ENCODE measurements at places on chromosomes 6 and 20.

DNA sequence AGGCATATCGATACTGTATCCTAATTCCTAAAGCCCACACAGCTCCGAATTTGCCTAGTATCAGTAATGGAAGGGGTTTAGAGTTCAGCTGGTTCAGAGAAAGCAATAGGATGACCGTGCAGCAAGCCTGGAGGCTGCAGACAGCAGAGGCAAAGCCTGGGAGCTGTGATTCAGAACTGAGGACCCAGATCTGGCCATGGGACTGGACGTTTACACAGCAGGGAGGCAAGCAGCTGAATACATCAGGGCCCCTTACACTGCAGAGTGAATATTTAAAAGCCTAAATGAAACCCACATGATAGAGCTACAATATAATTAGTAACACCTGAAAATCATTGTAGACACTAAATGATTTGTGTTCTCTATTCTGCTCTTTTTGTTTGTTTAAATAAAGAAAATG lies 38.0 kb downstream of the ELOVL2 start:
- DNase-seq, result no peak

DNA sequence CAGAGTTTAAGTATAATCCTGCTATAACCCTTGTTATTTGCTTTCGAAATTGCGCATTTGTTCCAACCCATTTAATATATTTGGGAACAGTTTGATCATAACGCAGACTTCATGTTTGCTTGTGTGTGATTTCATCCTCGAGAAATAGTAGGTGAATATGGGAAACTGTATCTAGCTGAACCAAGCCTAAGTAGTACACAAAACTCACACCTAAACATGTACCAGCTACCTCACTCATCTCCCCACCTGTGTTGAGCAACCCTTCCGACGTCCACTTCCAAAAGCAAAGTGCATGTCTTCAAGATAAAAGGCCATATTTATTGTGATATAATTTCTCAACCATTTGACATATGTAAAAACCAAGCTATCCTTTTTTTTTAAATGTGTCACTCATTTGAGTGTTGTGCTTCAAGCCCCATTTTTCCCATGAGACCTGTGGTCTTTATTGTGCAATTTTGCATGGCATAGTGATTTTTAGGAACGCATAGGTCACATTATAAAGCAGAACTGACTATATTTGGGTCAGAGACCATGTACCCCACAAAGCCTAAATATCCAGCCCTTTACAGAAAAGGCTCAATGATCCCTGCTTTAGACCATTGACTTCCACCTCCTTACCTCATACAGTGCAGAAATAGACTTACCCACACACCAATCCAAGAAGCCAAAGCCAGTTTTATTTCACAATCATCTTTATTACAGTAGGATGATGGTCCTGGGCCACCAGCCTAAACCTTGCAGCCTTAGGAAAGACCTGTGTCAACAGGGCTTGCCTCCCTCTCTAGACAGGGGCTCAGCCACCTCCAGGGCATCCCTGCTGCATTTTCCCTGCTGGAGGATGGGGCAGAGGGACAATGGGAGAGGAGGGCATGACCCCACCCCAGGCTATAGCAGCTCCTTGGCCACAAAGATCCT lies 7.1 kb downstream of the CCND3 start:
- DNase-seq, result no peak

DNA sequence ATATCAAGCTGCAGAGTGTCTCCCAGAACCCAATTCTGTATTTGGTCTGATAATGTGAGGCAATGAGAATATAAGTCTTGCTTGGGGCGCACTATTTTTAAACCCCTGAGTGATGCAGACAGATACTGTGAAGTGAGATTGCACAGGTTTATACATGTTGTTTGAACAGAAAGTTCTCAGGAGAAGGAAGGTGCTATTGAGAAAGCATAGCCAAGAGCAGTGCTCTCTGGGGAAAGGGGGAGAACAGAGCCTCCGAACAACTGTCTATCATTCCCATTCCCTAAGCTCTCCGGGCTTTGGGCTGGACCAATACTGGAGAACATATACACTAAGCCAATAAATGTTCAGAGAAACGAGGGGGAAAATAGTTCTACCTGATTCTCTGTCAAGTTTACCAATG lies 75.8 kb downstream of the PERP start:
- DNase-seq, result no peak

- no peak for DNase-seq
Observed at GRCh38 chr6:13152764-13153163, 175.6 kb downstream of the TBC1D7 start.

GRCh38 chr6:16704401-16705045 lies 56.7 kb downstream of the ATXN1 start:
- no peak for DNase-seq

DNA sequence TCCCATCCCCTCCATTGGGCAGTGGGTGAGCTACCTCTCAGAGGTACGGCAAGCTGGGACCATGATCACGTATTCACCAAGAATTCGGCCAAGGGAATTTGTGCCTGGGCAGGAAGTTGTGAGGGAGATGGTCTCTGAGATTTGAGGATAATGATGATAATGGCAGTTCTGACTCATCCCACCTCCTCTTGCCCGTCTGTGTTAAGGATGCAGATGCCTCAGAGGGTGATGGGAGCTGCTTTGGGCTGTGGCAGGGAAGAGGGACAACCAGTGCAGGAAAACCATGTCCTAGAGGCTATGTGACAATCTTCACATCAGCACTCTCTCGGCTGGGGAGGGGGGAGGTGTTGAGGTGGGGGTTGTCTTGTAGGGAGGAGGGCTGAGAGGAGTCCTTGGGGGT lies 4.3 kb downstream of the TGM6 start:
- no peak for DNase-seq

GRCh38 chr6:158020272-158020711 lies 38.6 kb downstream of the SYNJ2 start:
- no peak for DNase-seq

- no peak for DNase-seq
Observed at GRCh38 chr20:50292591-50293283, 102.1 kb downstream of the CEBPB start.
